ENCODE measurements at places on chromosomes 6 and 20.

GRCh38 chr6:12232339-12232738 lies 57.8 kb upstream of the EDN1 start:
- no peak for DNase-seq

DNA sequence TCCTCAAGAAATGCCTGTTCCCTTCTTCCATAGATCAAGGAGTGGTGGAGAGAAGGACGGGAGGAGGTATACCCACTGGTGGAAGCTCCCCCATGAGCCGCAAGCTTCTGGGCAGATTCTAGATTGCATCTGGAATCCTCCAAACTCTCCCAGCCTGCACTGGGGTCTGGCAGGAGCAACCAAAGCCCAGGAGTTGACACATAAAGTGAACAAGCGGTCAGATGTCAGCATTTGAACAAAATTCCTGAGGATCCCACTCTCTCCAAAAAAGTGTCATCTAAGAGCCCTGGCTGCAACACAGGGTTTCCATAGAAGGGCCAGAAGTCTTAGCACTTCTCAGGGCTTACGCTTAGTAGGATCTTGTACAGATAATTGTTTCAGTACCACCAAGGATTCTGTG lies 88.2 kb downstream of the KCNB1 start:
- DNase-seq, result no peak

- DNase-seq, result no peak
These were observed 52.4 kb downstream of the RALY start for GRCh38 chr20:34045930-34046725.

GRCh38 chr20:36116807-36117441 lies 37.6 kb upstream of the EPB41L1 start:
- DNase-seq, result no peak

DNA sequence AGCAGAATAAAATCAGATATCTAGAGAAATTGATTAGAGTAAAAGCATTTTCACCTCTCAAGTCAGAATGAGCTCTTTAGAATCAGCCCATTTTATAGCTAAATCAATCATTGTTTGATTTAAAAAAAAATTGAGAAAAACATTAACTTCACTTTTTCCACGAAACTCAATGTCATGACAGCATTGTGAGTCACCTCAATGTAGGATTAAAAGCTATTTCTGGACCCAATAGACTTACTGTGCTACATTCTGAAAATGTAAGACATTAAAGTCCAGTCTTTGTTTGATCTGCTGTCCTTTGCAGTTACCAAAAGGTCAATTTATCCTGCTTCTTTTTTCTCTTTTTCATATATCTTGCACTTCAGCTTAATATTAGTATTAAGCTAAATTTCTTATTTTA lies 519.4 kb upstream of the ZNF337 start:
- DNase-seq, result no peak

- DNase-seq, result no peak
These were observed 75.7 kb downstream of the MRPL14 start for GRCh38 chr6:44051515-44051914.

DNA sequence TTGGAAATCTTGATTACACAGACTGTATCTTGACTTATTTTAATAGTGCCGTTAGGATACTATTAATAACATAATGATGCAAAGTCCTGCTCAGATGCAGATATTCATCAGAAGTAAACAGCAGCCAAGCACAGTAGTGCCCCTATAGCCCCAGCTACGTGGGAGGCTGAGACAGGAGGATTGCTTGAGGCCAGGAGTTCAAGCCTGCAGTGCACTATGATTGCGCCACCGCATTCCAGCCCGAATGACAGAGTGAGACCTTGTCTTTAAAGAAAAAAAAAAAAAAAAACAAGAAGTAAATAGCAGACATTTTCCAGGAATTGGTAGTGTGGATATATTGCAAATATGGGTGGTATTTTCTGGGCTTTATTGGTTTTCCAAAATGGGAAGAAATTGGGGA lies 61.8 kb downstream of the TULP4 start:
- no peak for DNase-seq

DNA sequence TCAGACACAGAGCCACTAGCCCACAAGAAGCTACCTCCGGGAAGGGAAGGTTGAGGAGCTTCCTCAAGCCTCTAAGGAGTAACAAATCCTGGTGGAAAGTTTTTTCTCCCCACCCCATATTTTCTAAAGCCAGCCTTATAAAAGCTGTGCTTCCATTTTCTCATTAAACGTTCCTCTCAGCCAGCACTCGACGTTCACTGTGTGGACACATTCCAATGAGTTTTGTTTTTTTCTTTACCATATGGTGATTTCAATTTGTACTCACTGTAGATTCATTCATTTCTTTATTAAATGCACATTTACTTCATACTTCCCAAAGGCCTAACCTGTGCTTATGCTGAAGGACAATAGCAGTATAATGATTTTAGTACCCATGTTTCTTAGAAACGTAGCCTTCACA lies 194.4 kb upstream of the FLRT3 start:
- DNase-seq, result no peak

- no peak for DNase-seq
These were observed 128.2 kb downstream of the GPX5 start for GRCh38 chr6:28653876-28654275.

- no peak for DNase-seq
These were observed 44.7 kb downstream of the FRK start for GRCh38 chr6:116015983-116016382.

DNA sequence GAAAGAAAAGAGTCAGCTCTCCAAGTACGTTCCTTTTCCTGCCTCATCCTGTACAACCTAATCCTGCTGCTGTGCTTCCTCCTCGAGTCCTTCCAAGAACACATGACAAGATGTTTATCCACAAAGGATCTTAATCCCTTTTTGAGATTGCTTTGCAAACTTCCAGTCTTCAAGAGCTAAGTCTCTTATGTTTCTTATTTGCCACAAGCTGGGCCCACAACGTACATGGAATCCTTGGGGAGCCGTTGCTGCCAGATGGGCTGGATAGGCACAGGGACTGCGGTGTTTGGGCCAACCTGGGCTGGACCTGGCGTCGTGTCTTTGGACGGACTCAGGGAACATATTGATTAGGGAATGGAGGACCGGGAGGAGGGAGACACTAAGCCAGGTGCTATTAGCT lies 79.7 kb upstream of the AFDN start:
- no peak for DNase-seq

- no peak for DNase-seq
These were observed 28.7 kb downstream of the NR2E1 start for GRCh38 chr6:108194503-108194902.

All from activated CD4-positive, alpha-beta T cell treated with anti-CD3 and anti-CD28 coated beads for 36 hours (primary cell).